ENCODE measurements at places on chromosomes 12 and 14.

GRCh38 chr12:105091476-105092206 is 7.4 kb upstream of the ALDH1L2 start:
- DNase-seq, result no peak

DNA sequence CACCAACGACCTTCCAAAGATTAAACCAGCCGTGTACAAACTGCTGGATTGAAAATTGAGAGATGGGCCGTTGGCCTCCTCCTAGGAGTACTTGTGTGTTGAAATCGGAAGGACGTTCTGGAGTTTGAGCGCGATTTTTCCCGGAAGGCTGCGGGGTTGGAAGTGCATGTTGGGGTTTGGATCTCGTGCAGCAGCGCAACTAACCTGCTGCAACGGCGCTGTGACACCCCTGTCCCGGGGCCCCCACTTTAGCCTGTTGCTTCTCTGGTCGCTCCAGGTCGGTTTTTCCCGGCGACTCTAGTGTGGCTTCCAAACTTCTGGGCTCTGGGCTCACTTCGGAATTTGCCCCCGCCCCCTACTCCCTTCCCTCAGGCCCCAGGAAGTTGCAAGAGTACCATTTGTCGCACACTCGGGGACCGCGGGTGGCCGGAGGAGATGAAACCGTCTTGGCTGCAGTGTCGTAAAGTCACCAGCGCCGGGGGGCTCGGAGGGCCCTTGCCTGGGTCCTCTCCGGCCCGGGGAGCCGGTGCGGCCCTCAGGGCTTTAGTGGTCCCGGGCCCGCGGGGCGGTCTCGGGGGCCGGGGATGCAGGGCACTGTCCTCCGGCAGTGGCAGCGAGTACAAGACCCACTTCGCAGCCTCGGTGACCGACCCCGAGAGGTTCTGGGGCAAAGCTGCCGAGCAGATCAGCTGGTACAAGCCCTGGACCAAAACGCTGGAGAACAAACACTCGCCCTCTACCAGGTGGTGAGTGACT is at the start of gene ACSS3:
ACSS3 (plus strand) TSS at position 394 of the 756 bp plus-strand sequence; CDS start at position 436, 42 bp downstream.
- no peak for DNase-seq

GRCh38 chr14:89185919-89186855 is 230.8 kb downstream of the FOXN3 start:
- no peak for DNase-seq

- no peak for DNase-seq
Measured at GRCh38 chr12:112252184-112252583, 126.8 kb downstream of the TRAFD1 start.

DNA sequence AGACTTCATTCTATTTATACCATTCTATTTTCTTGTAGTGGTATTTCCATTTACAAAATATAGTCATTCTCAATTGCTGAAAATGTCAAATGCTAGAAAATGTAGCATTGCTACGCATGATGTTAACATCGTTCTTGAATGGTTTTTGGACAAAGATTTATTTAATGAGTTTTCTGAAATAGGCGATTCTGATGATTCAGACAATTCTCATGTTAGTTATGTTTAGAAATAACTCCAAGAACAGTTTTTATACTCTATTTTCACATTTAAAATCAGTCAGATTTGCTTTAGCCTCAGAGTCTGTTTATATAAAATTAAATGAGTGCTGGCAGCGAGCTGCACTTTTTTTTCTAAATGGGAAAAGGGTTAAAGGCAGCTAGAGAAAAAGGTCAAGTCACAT is 414.8 kb upstream of the MGAT4C start:
- DNase-seq, result no peak

DNA sequence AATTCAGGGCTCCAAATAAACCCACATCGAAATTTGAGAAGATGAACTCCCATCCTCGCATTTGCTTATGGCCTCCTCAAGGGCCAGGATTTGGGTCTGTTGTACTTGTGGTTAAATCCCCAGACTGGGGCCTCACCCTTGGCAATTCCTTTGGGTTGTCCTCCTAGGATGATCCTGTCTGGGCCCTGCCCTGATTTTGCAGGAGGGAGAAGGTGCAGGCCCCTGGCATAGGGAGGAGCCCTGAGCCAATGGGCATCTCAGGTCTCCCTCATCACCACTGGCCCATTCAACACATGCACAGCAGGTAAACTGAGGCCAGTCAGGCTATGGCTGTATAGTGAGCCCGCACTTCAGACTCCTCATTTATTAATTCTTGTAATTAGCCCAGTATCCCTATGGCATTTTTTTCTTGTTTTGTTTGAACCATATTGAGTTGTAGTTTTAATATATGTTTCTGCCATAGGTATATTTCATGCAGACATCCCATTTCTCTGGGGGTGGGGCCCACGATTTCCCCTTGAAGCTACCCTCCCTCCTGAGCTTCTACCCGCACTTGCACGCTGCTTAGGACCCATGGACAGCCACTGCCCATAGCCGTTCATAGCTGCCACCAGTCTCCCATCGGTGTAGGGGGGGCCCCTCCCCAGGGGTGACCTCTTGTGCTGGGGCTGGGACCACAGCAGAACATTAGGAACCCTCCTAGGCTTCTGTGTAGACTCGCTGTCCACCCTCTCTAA is 67.1 kb upstream of the DDX11 start:
- no peak for DNase-seq

DNA sequence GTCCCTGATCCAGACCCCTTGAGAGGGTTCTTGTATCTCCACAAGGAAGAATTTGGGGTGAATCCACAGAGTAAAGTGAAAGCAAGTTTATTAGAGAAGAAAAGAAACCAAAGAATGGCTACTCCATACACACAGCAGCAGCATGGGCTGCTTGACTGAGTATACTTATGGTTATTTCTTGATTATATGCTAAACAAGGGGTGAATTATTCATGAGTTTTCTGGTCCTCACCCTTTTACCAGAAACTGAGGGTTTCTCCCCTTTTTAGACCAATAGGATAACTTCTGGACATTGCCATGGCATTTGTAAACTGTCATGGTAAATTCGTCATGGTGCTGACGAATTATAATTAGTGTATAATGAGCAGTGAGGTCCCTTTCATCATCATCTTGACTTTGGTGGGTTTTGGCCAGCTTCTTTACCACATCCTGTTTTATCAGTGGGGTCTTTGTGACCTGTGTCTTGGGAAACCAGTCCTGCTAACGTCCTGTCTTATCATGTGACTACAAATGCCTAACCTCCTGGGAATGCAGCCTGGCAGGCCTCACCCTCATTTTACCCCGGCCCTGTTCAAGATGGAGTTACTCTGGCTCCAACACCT is 121.9 kb downstream of the SPTSSA start:
- DNase-seq, result no peak

DNA sequence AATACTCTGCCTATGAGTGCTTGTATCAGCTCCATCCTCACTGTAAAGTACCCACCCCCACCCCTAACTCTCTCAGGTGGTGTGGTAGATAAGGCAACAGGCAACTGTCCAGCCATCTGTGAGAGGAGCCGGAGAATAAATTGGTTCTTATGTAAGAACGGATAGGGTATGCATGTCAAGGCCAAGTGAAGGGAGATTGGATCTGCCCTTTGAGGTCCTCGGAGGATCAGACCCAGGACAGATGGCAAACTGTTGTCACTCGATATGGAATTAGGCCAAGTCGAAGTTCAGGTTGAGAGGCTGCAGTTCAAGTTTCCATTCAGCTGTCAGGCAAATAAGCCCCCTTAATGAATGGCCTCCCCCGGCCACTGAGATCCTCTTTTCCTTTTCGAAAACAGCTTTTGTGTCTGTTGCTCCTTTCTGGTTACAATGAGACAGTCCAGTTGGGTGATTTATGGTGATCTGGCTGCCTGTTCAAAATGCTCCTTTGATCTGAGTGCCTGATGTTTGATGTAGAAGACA is 120.3 kb downstream of the VRK1 start:
- DNase-seq, result no peak

DNA sequence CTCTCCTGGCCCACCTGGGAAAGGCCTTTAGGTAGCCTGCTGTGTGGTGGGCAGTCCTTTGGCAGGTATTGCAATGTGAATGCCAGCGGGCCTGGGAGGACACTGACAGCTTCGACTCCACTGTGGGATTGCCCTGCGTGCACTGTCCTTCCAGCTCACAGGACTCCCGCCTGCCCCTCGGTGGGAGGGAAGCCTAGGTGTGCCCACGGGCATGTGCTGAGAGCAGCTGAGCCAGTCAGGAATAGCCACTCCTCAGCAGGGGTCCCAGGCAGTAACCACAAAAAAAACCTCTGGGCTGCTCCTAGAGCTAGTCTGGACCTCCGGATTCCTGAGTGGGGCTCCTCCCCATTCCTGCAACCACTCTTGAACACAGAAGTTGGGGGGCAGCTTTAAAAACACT is 278.2 kb downstream of the FOXN3 start:
- DNase-seq, result no peak

DNA sequence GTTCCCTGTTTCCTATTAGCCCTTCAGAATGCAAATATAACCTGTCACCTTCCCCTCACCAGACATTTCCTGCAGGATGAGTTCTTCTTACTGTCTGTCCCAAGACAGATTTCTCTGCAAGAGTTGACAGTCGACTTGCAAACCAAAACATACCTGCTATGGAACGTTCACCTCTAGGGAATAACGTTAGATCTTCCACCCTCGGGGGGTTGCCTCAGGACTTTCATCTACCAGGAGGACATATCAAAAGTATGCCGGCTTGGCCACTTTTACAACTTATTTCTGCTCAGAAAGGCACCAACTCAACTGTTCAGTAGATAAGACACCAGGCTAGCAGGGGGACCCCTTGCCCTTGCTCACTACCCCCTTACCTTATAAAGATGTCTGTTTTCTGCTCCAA is 92.5 kb downstream of the DAAM1 start:
- no peak for DNase-seq

DNA sequence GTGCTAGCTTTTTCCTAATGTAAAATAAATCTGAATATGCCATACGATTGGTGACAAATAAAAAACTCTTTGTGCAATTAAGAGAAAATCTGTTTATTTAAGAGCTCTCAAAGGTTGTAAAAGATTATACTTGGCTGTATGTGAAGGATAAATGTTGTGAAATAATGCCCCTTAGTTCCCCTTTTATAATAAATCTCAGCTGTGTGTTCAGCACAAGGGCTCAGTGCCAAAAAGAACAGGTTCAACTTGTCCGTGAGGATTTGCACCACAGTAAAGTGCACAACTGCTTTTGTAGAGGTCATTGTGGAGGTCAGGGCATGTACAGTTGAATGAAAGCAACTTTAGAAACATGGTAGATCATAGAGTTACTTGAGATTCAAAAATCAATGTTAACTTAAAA is 118.6 kb downstream of the TRMT5 start:
- DNase-seq, result no peak

DNA sequence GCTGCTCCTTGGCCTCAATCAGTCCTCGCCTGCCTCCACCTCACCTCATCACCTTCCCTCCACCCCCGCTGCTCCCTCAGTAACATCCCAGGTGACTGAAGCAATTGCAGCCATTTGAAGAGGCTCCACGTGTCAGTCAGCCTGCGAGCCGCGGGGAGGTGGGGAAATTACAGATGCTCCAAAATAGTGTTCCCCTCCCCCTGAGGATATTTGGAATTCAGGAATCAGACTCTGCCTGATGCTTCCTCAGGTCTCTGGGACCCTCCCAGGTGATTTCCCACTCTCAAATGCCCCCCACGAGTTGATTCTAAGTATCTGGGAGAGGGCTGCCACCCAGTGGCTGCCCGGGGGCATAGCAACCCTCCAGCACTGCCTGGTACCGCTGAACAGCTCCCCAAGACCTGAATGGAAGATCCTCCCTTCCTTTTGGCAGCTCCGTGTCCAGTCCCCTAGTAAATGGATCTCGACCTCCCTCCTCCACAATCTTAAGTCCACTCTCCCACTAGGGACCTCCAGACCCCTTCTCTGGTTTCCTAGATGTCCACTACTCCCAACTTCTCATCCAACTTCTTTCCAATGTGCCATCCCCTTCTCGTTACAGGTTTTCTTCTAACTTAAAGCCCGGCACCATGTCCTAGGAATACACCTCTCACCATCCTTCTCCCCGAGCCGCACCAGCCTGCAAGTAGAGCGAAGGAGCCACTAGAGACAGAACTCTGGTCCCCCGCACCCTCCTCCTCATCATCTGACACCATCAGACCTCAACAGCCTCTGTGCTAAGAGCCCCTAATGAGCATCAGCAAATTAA is 1.4 kb upstream of the ASIC1 start:
- peak; percentile 47 for DNase-seq

DNA sequence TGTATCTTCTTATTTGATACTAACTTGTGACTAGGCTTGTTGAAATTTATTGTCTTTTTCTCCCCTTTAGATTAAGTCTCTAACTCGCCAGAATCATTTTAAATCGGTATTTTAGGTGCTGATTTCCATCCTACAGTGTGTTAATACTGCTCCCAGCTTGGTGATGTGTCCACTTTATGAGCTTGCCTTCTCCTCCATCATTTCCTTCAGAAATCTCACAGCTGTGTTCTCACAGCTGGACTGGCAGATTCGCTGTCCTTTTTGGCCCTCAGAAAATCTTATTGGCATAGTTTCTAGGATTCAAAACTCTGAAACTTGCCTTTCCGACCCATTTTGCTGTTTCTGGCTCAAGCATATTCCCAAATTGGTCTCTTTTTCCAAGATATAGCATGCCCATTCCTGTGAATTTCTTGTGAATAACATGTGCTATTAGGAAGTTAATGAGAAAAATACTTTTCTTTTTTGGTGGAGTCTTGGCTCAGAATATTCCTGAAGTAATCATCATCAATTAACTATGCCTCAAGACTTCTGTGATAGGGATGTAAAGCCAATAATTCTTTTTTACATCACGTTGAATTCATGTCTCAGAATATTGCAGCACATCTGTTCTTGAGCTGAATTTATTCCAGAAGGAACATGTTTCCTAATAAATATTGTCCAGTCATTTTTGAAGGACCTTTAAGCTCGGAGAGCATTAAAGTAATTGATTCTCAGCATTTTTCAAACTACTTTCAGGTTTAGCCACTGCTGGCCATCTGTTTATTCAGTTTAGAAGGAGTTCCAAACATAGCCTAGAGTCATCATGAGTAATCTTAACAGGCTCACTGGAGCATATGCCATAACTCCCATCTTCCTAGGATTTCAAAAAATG is 50.0 kb upstream of the USP44 start:
- no peak for DNase-seq

DNA sequence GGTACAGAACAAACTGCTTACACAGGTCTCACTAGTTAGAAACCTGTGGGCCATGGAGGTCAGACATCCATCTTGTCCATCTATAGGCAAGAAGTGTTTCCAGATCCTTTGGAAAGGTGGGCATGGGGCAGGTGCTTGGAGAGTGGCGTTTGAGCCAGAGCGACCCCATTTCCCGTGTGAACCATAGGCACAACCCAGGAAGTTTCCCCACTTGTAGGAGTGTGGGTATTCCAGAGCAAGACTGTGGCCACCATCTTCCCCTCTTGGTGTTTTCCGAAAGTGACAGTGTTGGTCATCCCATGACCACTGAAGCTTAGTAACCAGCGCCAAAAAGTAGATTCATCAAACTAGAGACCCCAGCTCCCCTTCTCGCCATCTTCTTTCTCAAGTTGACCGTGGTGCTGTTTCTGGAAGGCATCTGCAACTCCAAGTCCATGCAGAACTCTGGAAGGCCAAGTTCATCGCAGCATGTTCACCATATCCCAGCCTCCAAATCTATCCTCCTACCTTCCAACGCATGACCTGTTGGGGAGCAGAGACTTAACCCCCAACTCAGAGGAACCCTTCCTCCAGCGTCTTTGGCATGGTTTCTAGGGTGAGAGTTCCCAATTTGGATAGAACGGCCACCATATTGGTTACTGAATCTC is 19.7 kb downstream of the PHETA1 start:
- no peak for DNase-seq

- DNase-seq, result no peak
Measured at GRCh38 chr14:50037852-50038251, 78.5 kb downstream of the VCPKMT start.
